SJCRH30 (cell line): ENCODE measurements at places on chromosomes 1 and 21. TPM values are rescaled to one million over a fixed set of nuclear protein-coding genes. Genes with fewer than 3 reads are reported as not detected.

CD48 gene
- not detected in 2 replicates for total RNA-seq

FAM78B gene
- total RNA-seq = 0.10 and 0.28 TPM in 2 replicates

ADGRB2 gene
- 0.73 and 1.1 TPM in 2 replicates for total RNA-seq

CDCA8 gene
- 55.0 and 58.5 TPM in 2 replicates for total RNA-seq

RCAN1 gene
- total RNA-seq = 23.6 and 28.3 TPM in 2 replicates

GPR52 gene
- total RNA-seq = 0.76 and 2.0 TPM in 2 replicates

ATF6 gene
- 25.3 and 25.9 TPM in 2 replicates for total RNA-seq

- peak; percentile 3 for DNase-seq
- peak overlapping the region; percentile 81 for H3K27ac ChIP-seq
- H3K4me3 ChIP-seq = peak overlapping the region; percentile 97
- peaks cover 18% of the 10 kb centered on the region for H3K36me3 ChIP-seq
- H3K27me3 ChIP-seq = no peaks in the 10 kb centered on the region
- H3K4me1 ChIP-seq = 0 out of 2 replicates have a peak, but pooled peaks cover 3% of the 10 kb centered on the region
Measured at GRCh38 chr1:162497104-162497722, 405 bp upstream of the UHMK1 start.

- no peak overlapping the region for H3K27ac ChIP-seq
- H3K4me1 ChIP-seq = no peaks in the 10 kb centered on the region
- no peaks in the 10 kb centered on the region for H3K36me3 ChIP-seq
- DNase-seq = no peak
- H3K27me3 ChIP-seq = no peaks in the 10 kb centered on the region
- H3K4me3 ChIP-seq = no peak overlapping the region
Measured at GRCh38 chr21:16908077-16908476, 604.8 kb upstream of the CXADR start.

GRCh38 chr1:156247460-156248322, at the start of gene PAQR6:
Gene PAQR6 (minus strand): TSS chr1:156248056. CDS start chr1:156246731, 1,325 bp downstream.
- no peak within 1 kb of the TSS for H3K4me3 ChIP-seq
- H3K27ac ChIP-seq = no peak within 1 kb of the TSS
- DNase-seq = no peak
- no peaks in the 10 kb centered on the region for H3K27me3 ChIP-seq
- peaks cover 22% of the 10 kb centered on the region for H3K36me3 ChIP-seq
- no peaks in the 10 kb centered on the region for H3K4me1 ChIP-seq

GRCh38 chr1:82223091-82223490, 422.4 kb downstream of the ADGRL2 start:
- no peak overlapping the region for H3K27ac ChIP-seq
- no peaks in the 10 kb centered on the region for H3K36me3 ChIP-seq
- DNase-seq = no peak
- no peaks in the 10 kb centered on the region for H3K27me3 ChIP-seq
- H3K4me1 ChIP-seq = peaks cover 53% of the 10 kb centered on the region

DNA sequence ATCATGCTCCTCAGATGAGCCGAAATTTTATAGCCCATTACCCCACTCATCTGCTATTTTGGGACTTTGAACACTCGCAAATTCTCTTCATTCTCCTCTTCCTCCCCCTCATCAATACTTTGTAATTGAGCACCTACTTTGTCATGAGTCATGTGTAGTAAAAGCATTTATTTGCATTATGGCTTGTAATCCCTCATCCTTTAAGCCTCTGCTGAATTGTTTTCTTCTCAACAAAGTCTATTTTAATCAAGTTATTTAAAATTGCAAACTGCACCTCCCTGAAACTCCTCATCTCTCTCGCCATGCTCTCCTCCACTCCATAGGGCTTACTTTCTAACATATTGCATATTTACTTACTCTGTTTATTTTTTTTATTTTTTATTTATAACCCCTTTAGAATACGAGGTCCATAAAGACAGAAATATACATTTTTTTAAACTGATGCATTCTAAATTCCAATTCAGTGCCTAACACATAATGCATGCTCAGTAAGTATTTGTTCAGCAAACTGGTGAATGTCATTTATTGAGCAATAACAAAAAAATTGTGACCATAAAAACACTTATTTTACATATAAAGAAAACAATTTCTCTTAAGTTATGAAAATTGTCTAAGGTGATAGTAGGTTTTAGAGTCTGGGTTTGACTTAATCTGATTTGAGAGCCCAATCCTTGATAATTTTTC, 161.7 kb downstream of the FASLG start:
- H3K27ac ChIP-seq = no peak overlapping the region
- DNase-seq = no peak
- H3K36me3 ChIP-seq = no peaks in the 10 kb centered on the region
- H3K27me3 ChIP-seq = no peaks in the 10 kb centered on the region
- H3K4me1 ChIP-seq = no peaks in the 10 kb centered on the region
- H3K4me3 ChIP-seq = no peak overlapping the region

DNA sequence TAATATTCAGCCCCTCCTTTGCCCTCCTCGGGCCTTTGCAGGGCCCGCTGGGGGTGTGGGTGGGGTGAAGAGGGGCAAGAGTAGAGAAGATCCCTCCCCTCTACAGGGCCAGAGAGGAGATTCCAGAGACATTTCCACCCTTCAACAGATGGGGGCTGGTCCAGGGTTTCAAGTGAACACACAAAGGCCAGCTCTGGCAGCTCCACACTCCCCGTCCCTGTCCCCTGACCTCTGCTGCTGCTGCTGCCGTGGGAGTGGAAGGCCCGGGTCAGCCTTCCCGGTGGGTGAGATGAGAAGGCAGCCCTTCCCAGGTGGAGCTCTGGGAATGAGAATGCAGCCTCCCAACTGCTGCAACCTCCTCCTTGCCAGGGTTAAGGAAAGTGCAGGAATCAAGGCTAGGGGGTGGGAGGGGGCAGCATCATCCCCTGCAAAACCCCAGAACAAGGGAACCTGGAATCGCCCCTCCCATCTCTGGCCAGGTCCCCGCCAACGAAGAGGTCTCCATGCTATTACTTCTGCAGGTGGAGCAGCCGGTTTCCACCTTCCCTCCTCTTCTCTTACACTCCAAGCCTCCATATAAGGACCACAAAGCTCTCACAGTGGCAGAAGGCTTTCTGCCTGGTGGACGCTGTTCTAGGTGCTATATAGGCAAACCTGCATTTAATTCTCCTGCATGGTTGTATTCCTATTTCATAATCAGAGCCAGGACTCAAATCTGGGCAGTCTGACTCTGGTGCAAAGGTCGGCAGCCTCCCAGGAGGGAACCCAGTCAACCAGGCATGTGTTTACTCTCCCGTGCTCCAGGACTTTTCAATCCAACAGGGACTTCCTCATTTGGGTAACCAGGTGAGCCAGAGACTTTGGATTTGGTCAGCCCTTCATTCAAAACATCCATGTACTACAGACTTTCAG, 22.9 kb upstream of the ARHGEF10L start:
- no peak for DNase-seq
- 0 out of 2 replicates have a peak, but pooled peaks cover 4% of the 10 kb centered on the region for H3K4me1 ChIP-seq
- H3K36me3 ChIP-seq = no peaks in the 10 kb centered on the region

- no peak overlapping the region for H3K27ac ChIP-seq
- no peaks in the 10 kb centered on the region for H3K27me3 ChIP-seq
- no peak overlapping the region for H3K4me3 ChIP-seq
- no peak for DNase-seq
- no peaks in the 10 kb centered on the region for H3K4me1 ChIP-seq
Measured at GRCh38 chr1:165662186-165662585, 31.2 kb downstream of the MGST3 start.

DNA sequence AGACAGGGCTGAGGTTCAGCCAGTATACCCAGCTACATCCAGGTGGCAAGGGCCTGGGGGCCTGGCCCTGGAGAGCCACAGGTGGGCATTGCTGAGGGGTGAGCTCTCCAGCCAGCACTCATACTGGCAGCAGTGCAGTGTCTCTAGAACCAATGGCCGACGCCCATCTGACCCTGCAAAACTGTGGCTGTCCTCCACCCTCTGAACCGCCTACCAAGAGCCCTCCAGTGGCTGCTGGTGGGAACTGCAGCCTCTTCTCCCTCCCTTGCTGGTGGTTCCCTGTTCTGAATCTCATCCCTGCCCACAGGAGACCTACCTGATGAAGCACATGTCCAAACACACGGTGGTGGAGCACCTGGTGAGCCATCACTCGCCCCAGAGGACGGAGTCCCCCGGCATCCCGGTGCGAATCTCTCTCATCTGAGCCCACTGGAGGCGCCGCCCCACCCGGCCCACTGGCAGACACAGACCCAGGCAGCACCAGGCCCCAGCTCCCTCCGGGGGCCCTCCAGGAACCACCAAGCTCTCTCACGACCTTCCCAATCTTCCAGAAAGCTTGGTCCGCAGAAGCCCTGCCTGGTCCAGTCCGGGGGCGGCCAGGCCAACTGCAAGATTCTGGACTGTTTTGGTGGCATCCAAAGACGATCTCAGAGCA, 22.1 kb downstream of the A3GALT2 start:
- no peak overlapping the region for H3K27ac ChIP-seq
- 0 out of 2 replicates have a peak, but pooled peaks cover 4% of the 10 kb centered on the region for H3K4me1 ChIP-seq
- peaks cover 25% of the 10 kb centered on the region for H3K36me3 ChIP-seq
- H3K27me3 ChIP-seq = no peaks in the 10 kb centered on the region
- DNase-seq = peak; percentile 82
- H3K4me3 ChIP-seq = no peak overlapping the region

GRCh38 chr1:41954533-41954944, 35.8 kb upstream of the HIVEP3 start:
- DNase-seq = peak; percentile 79
- H3K4me3 ChIP-seq = no peak overlapping the region
- peak overlapping the region; percentile 91 for H3K27ac ChIP-seq

DNA sequence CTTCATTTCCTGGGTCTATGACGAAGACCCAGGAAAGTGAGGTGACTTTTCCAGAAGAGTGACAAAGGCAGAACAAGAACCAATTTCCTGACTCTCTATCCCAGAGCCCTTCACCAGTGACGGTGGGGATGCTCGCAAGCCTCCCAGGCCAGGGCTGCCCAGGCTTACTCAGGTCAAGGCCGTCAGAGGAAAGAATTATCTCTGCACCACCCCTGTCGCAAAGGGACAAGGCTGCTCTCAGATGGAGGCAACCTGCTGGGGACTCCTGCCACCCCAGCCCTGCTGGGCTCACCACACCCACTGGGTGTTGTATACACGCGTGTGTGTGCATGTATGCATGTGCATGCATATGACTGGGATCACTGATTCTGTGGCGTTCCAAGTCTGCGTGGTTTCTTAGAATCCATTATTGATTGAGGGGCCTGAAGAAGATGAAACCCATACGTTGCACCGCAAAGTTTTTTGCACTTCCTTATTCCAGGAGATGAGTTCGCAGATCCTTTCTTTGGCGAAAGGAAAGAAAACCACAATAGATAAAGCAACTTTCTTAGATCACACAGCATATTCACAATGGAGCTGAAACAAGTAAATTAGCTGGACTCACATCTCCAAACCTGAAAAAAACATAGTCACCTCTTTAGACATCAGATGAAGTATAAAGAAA, 255.8 kb downstream of the RHOU start:
- no peak overlapping the region for H3K27ac ChIP-seq
- H3K27me3 ChIP-seq = no peaks in the 10 kb centered on the region
- no peak for DNase-seq
- H3K4me1 ChIP-seq = peaks cover 13% of the 10 kb centered on the region; the same call in 1 of the 2 replicates
- H3K4me3 ChIP-seq = no peak overlapping the region

DNA sequence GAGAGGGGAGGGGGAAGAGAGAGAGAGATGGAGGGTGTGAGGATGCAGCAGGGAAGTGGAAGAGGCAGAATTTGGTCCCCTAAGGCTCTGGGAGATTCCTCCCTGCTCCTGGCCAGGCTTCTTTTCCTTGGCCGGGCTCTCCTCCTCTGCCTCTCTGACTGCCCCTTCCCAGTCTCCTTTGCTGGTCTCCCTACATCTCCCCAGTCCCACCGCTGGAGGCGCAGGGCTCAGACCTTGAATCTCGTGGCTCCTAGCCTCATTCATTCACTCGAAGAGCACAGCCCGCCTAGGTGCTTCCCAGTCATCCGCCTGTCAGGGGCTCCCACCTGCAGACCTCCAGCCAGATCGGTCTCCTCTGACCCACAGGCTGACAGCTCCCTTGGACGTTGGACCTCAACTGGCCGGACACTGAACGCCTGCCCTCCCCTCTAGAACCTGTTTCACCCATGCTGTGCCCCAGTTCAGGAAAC, 76.5 kb downstream of the VWA5B1 start:
- H3K27ac ChIP-seq = no peak overlapping the region
- no peaks in the 10 kb centered on the region for H3K36me3 ChIP-seq
- H3K4me1 ChIP-seq = no peaks in the 10 kb centered on the region
- H3K4me3 ChIP-seq = no peak overlapping the region
- H3K27me3 ChIP-seq = peaks cover 13% of the 10 kb centered on the region; the same call in 1 of the 2 replicates

- H3K4me3 ChIP-seq = no peak overlapping the region
- no peaks in the 10 kb centered on the region for H3K36me3 ChIP-seq
- H3K4me1 ChIP-seq = no peaks in the 10 kb centered on the region
- no peaks in the 10 kb centered on the region; the same call in 1 of the 2 replicates for H3K27me3 ChIP-seq
- no peak for DNase-seq
Measured at GRCh38 chr1:67955591-67955990, 94.8 kb downstream of the DIRAS3 start.

GRCh38 chr21:24705201-24705600, 902.1 kb downstream of the MRPL39 start:
- H3K4me1 ChIP-seq = no peaks in the 10 kb centered on the region
- no peaks in the 10 kb centered on the region for H3K36me3 ChIP-seq
- H3K27ac ChIP-seq = no peak overlapping the region

DNA sequence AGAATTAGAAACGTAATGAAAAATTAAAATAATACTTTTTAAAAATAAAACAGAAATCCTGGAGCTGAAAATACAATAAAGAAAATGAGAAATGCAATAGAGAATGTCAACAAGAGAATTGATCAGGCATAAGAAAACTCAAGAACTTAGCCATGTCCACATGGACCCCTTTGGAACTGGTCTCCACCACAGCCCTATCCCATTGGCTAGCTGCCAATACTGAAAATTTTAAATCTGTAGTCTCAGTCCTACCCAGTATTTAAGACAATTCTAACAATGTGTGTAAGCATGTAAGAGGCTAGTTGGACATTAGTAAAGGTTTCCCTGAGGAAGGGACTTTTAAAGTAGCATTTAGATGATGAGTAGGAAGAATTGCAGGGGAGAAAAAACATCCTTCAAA, 25.8 kb upstream of the RRP15 start:
- H3K27me3 ChIP-seq = peaks cover 5% of the 10 kb centered on the region; the same call in 1 of the 2 replicates
- DNase-seq = no peak
- no peak overlapping the region for H3K27ac ChIP-seq
- no peaks in the 10 kb centered on the region for H3K4me1 ChIP-seq
- no peak overlapping the region for H3K4me3 ChIP-seq

GRCh38 chr1:55378582-55378981, 163.4 kb upstream of the USP24 start:
- no peak overlapping the region for H3K27ac ChIP-seq
- no peaks in the 10 kb centered on the region for H3K36me3 ChIP-seq
- no peak overlapping the region for H3K4me3 ChIP-seq
- no peak for DNase-seq

DNA sequence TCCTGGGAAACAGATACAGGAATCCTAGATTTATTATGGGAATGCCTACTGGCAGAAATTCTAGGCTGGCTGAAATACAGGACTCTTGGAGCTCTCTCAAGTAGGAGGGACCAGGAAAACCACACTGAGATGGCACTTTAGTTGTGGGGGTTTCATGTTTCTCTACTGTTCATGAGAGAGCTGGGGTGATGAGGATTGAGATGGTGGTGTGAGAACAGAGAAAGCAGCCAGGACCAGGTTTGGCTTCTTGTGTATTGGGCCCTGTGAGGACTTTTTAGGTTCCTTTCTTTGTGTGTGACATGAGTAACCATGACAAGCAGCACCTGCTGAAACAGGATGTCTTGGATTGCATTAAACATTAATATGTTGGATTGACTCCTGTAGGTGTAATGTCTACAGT, 4.9 kb downstream of the ARID1A start:
- H3K36me3 ChIP-seq = peaks cover 10% of the 10 kb centered on the region; the same call in 1 of the 2 replicates
- H3K27me3 ChIP-seq = no peaks in the 10 kb centered on the region
